ENCODE measurements at places on chromosomes 3 and 15. TPM values are rescaled to one million over a fixed set of nuclear protein-coding genes. Genes with fewer than 3 reads are reported as not detected.

- no peak for DNase-seq
Measured at GRCh38 chr15:34011481-34011880, 27.5 kb downstream of the AVEN start.

- DNase-seq, result no peak
Measured at GRCh38 chr3:130991126-130991525, 35.5 kb downstream of the ASTE1 start.

GRCh38 chr15:70703096-70703878 lies 60.1 kb downstream of the UACA start:
- no peak for DNase-seq

GRCh38 chr3:147649475-147649874 lies 240.3 kb downstream of the ZIC1 start:
- DNase-seq, result no peak

DNA sequence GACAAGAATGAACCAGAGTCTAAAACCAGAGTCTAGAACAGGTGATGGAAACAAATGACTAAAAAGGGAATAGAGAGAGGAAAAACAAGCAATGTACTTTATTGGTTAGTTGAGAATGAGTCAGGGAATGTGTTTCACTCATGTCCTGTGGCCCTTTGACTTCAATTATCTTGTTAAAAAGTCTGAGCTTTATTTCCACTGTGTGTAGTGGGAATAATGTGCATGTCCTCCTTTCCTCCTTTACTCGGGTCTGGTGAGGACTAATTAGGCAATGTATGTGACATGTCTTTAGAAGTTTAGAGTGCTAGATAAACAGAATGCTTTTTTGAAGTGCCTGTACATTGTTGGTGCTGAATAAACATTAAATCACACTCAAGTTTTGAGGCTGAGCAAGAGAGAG lies 21.3 kb downstream of the LSAMP start:
- DNase-seq, result no peak

- DNase-seq, result no peak
Measured at GRCh38 chr3:73379465-73379864, 245.3 kb downstream of the PDZRN3 start.

GRCh38 chr3:9398700-9399336 lies 1.4 kb downstream of the SETD5 start:
- no peak for DNase-seq

HESX1 gene
- total RNA-seq, result 0.57 TPM

CD96 gene
- 0.57 TPM for total RNA-seq

EIF4E3 gene
- total RNA-seq, result 54.7 TPM

HIGD2B gene
- total RNA-seq, result not detected

All from cardiac septum (tissue), 1 donor.